ENCODE measurements at places on chromosomes 6 and 20.
A peak's percentile ranks its signal among the peaks of the same experiment; 100 is the strongest.

- no peak for DNase-seq
Measured at GRCh38 chr6:105626295-105627158, 223.6 kb upstream of the PREP start.

- DNase-seq: no peak
Measured at GRCh38 chr6:158391276-158391675, 79.0 kb downstream of the TULP4 start.

- no peak for DNase-seq
Measured at GRCh38 chr6:19991176-19991575, 154.0 kb downstream of the ID4 start.

GRCh38 chr6:142395768-142396231, 94.0 kb downstream of the ADGRG6 start:
- no peak for DNase-seq

GRCh38 chr20:59031564-59032022, 542 bp downstream of the ATP5F1E start:
- DNase-seq: peak; percentile 45

Data from SW 1271 (cell line).